ENCODE measurements at places on chromosomes 6 and 20.

DNA sequence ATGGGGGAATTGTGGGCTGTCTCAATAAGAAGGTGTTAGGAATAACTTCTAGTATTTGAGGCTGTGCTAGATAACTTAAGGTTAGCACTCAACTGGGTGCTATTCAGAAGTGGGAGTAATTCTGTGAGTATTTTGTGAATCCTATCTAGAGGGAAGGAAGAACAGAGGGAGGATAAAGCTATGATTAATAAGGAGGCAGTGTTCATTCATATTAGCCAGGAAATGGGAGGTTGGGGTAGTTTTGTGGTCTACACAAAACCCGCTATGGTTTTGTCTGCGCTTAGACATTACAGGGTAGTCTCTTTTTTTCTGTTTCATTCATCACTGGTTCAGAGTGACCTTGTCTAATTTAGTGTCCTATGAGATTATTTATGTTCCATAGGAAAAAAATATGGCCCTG is 341.0 kb downstream of the ARHGAP18 start:
- DNase-seq: no peak

DNA sequence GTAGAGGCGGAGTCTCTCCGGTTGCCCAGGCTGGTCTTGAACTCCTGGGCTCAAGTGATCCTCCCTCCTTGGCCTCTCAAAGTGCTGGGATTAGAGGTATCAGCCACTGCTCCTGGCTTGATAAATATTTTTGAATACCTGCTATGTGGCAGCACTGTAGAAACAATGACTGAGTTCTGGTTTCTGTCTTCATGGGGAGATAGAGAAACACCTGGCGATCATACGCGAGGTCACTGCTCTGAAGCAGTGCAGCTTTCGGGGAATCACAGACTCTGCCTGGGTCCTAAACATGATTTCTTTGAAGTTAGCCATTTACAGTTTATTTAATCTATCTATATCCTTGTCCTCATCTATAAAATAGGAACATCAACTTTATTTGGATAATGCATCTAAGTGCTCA is 31.2 kb downstream of the DOK5 start:
- DNase-seq: no peak

DNA sequence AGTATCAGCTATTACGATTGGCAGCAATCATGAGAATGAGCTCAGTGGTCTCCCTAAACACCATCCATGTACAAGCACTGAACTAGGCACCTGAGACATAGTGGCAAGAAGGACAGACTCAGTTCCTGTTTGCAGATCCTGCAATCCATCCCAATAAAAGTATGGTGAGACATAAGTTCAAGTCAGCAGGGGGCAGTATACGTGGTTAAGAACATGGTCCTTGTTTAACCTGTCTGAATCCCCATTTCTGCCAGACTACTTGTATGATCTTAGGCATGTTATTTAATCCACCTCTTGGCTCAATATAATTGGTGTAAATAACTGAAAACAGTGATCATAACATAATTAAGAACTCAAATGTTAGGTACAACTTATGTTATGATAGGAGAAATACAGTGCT is 33.2 kb upstream of the PNISR start:
- peak; percentile 14 for DNase-seq

GRCh38 chr6:145755682-145756081 is 20.4 kb upstream of the EPM2A start:
- no peak for DNase-seq

GRCh38 chr6:105522626-105523322 is 119.9 kb upstream of the PREP start:
- DNase-seq: no peak

- DNase-seq: no peak
Observed at GRCh38 chr6:144712541-144712940, 427.4 kb downstream of the UTRN start.

DNA sequence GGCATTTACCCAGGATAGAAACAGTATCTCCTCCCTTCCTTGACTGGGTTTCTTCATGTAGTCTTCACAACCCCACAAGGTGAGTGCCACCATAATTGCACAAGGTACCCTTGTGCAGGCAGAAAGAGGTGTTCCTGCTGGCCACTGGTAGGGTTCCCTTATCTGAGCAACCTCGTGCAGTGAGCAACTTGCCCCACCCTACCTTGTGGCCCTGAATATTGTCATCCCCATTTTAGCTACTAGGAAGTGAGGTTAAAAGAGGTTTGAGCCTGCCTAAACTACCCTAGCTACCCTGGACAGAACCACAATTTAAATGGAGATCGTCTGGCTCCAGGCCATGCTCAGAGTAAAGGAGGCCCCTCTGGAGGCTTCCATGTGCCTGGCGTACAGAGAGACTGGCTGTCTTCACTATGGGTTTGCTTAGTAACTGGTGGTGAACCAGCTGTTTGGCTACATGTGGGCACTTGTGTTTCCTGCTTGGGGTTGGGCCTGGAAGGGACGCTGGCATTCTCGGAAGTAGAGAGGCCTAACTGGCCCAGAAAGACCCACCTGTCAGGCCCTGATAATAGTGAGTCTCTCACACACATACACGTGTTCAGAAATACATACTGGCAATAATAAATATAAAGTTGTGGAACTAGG is 148.8 kb downstream of the LRFN2 start:
- DNase-seq: no peak

DNA sequence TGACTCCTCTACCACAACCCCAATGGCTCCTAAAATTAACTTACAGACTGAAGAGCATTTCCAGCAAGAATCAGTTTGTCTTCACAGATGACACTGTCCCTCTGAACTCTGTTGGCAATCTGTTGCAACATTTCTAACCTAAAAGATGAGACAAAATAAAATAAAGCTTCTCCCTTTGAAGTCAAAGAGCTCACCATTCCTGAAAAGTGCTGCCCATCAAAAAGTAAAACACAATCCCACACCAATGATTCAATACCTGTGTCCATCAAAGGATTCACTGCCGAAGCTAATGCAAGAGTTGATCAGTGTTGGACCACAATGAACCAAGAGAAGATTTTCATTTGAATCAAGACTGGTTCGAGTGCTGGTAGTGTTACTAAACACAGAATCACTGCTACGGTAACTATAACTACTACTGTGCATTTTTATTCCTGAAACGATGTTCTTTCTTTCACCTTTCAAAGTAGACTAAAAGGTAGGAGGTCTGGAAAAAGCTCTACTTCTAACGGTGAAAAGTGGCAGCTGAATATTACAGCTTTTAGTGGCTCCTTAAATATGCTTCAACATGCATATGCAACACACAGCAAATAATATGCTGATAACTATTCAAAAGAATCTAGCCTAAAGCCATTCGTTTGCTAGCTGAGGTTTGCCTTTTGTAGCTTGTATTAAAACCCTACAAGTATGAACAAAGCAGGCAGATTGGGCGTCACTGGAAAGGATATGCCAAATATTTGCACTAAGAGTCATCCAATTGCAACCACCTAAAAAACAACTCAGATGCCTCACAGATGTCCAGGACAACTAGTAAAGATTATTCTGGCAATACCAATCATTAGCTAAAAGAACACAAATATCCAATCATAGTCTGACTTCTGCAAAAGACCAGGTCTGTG is at the start of gene DST:
Gene DST, minus strand, starts transcription at position 524 of the 896 bp plus-strand sequence.
- DNase-seq: no peak

- peak; percentile 29 for DNase-seq
Observed at GRCh38 chr20:62795023-62795761, 1.1 kb upstream of the MRGBP start.

- no peak for DNase-seq
Observed at GRCh38 chr6:46138281-46138680, 8.5 kb downstream of the ENPP4 start.

- DNase-seq: no peak
Observed at GRCh38 chr20:40844332-40844731, 155.3 kb upstream of the MAFB start.

DNA sequence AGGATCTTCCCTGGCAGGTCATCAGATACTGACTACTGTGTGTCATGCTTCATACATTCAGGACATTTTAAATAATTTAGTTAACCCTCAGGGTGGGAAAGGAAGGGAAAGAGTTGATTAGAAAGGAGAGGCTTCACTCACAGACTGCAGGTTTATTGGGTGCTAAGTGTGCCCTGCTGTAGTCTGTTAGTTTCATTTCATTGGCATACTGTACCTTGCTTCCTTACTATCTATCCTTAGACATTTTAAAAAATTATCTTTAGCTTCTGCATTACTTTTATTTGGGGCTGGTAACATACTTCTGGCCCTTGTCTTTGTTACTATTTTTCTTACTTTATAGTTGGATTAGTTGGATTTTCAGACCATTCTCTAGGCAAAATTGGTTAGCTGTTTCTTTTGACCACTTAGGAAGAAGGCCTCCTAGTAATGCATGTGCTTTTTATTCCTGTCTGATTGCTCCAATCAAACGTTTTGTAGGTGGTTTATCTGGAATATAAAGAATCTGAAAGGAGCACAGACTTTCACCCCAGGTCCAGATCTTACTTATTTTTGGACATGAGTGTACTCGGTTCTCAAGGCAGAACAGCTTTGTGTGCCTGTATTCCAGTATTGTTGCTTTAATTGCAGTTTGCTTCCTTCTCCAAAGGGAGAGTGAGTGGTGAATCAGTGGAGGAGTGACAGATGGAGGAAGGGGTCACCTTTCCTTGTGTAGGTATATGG is 82.7 kb upstream of the PRDM1 start:
- no peak for DNase-seq

- DNase-seq: no peak
Observed at GRCh38 chr6:37381579-37381978, 27.8 kb downstream of the RNF8 start.

DNA sequence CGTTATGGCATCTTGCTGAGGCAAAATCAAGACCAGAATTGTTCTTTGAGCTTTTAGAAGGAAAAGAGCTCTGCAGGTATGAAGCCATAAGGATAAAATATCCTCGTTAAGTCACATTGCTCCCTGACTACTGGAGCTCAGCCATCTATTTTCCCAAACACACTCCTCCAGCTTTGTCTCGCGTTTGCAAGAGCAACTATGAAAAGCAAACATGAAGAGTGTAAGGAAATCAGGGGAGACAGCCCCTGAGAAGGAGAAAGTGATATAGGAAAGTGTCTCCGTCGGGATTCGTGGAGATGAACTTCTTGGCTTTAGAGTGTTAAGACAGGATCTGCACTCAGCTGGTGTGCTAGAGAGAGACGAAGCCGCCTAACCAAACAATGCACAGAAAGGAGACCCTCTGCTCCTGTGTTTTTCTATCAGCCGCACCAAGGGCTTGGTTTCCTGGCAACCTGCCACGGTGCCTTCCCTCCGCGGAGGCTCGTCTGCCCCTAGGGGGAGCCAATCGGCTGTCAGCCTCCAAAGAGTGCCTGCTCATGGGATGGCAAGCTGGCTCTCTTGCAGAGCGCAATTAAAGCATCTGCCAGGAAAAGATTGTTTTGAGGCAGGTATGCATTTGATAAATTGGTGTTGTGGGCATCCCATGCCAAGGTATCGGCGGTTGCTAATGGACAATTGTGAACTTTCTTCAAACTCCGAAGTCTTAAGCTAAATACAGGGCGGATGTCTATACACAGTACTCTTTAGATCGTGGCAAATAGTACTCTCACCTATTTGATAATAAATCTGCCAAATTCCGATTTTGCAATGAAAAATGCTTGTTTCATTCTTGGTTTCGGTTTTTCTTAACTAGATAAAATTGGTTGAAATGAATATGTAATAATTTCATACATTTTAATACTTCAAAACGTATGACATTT is 603.2 kb downstream of the RNF144B start:
- DNase-seq: no peak

GRCh38 chr6:109229536-109229935 is 134.2 kb downstream of the CEP57L1 start:
- no peak for DNase-seq

GRCh38 chr6:90765895-90766294 is 179.0 kb upstream of the MAP3K7 start:
- DNase-seq: no peak

DNA sequence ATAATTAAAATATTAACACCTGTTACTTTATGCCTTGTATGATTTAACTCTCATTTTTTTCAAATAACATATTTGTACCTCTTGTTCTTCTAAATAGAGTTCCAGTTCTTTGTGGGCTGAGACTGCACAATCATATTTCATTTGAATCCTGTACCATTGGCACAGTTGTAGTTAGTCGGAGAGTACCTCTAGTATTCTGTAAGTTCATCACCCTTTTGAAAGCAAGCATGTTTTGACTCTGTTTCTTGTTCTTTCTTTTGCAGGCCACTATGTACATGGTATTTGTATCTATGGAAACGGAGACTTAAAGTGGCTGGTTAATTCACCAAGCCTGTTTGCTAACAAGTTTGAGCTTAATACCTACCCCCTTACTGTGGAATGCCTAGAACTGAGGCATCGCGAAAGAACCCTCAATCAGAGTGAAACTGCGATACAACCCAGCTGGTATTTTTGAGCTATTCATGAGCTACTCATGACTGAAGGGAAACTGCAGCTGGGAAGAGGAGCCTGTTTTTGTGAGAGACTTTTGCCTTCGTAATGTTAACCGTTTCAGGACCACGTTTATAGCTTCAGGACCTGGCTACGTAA is 68.2 kb downstream of the C6orf52 start:
- DNase-seq: no peak

- no peak for DNase-seq
Observed at GRCh38 chr6:69280858-69281257, 516.0 kb downstream of the LMBRD1 start.

DNA sequence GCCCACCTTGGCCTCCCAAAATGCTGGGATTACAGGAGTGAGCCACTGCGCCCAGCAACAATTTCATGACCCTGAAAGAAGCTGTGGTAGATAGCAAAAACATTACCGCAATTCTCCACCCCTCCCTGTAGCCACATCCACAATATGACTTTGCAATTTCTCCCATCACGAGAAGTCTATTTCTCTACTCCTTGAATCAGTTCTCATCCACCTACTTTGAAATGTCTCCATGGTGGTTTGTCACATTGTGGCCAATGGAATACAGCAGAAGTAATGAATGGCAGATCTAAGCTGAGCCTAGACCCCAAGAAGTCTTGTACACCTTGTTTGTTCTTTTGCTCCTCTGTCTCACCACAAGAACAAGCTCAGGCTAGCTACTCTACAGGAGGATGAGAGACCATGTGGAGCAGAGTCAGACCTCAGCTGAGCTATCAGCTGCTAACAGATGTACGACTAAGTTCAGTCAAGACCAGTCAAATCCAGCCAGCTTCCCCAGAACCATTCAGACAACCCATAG is 6.3 kb downstream of the OXT start:
- no peak for DNase-seq

GRCh38 chr20:60043435-60043834 is 85.2 kb downstream of the CDH26 start:
- no peak for DNase-seq

- no peak for DNase-seq
Observed at GRCh38 chr6:139327038-139327437, 35.2 kb upstream of the TXLNB start.

- no peak for DNase-seq
Observed at GRCh38 chr6:36533321-36533720, 14.0 kb downstream of the STK38 start.

GRCh38 chr6:159969921-159970320 is 1.0 kb downstream of the IGF2R start:
- DNase-seq: peak; percentile 71

DNA sequence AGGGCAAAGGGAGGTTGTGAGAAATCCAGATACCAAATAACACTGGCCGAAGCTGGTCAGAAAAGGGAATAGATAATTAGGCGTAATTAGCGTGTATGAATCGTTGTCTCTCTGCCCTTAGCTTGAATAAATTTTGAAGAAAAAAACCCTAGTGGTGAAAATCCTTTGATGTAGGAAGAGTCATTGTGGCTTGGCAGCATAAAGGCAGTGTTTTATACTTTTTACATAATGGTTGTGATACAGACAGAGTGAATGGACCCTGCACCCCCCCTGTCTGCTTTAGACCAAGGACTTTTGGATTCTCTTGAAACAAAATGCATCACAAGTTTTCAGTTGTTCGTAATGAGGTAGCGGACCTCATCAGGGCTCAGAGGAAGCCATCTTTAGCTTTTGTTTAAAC is 126.5 kb downstream of the AFG1L start:
- no peak for DNase-seq

- DNase-seq: no peak
Observed at GRCh38 chr6:117666881-117667280, 8.4 kb upstream of the NUS1 start.

All from CD14-positive monocyte (primary cell).